Activated CD4-positive, alpha-beta memory T cell treated with anti-CD3 and anti-CD28 coated beads for 36 hours (primary cell): ENCODE measurements at places on chromosomes 6 and 20. TPM values are rescaled to one million over a fixed set of nuclear protein-coding genes. Genes with fewer than 3 reads are reported as not detected.

HLA-DOB gene
- total RNA-seq, result 1.3 TPM

PCSK2 gene
- not detected for total RNA-seq

GRCh38 chr20:10064611-10065010 is 29.8 kb downstream of the ANKEF1 start:
- no peak for DNase-seq

- no peak for DNase-seq
Measured at GRCh38 chr20:61464307-61465303, 212.5 kb downstream of the CDH4 start.

PNPLA1 gene
- total RNA-seq, result not detected
